ENCODE measurements at places on chromosomes 4 and X. TPM values are rescaled to one million over a fixed set of nuclear protein-coding genes. Genes with fewer than 3 reads are reported as not detected.
A peak's percentile ranks its signal among the peaks of the same experiment; 100 is the strongest.

Gene BST1
- total RNA-seq: 14.2 TPM

DNA sequence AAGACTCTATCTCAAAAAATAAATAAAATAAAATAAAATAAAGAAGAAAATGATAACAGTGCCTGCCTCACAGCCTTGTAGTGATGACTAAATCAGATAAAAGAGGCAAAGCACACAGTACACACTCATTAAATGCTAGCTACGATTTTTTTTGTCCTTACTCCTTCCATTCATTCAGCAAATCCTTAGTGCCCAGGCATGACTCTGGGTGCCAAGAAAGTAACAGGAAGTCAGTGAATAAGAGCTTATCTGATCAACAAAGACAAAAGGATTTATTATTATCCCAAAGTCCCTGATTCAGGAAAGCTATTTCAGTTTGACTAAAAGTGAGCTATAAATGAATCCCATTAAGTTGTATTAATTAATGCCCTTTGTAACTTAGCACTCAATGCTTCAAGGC is 92.7 kb downstream of the SH3KBP1 start:
- no peak for DNase-seq

Gene TLL1
- total RNA-seq: not detected

Gene SLC25A14
- total RNA-seq: 14.9 TPM

GRCh38 chrX:107571296-107571998 is 56.9 kb upstream of the PRPS1 start:
- DNase-seq: peak; percentile 81

- no peak for DNase-seq
Observed at GRCh38 chr4:83974111-83974780, 438.3 kb downstream of the GPAT3 start.

- DNase-seq: no peak
Observed at GRCh38 chrX:46258356-46258755, 286.9 kb downstream of the ZNF674 start.

- peak; percentile 53 for DNase-seq
Observed at GRCh38 chr4:107913283-107913899, 18.0 kb upstream of the CYP2U1 start.

GRCh38 chr4:126513596-126513995 is 1119.2 kb upstream of the INTU start:
- no peak for DNase-seq

- peak; percentile 55 for DNase-seq
Observed at GRCh38 chrX:9942086-9942485, 25.1 kb upstream of the CLDN34 start.

DNA sequence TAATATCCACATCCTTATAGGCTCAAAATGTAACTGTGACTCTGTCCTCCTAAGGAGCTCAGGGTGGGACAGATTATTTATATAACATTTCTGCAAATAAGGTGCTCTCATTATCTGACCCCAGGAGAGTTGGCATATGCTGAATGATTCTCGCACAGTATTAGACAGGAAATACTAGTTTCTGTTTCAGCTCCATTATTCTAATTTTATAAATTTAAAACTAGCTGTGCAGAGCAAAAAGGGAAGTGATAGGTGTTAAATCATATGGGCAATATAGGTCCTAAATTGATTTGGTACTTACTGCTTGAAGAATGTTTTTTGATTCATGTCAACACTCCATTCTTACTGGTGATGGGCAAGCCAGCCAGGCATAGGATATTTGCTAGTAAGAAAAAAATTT is 141.5 kb downstream of the GLRA2 start:
- no peak for DNase-seq

Gene CASP3
- 46.5 TPM for total RNA-seq

DNA sequence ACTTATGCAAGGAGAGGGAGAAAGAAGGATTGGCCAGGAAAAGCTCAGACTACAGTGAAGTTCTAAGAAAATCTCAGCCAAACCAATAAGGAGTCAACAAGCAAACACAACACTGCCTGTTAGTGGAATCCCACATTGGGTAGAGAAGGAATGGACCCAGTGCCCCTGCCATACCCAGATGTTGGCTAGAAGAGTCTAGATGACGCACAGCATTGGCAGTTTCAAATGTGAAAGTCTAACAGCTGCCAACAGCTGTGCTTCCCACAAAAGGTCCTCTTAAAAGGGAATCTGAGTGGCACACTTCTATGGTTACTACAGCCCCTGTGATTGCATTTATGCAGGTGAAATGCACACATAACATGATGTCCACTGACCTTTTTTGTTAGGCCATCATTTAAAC is 37.2 kb upstream of the CPEB2 start:
- no peak for DNase-seq

Gene COL4A6
- under 0.01 TPM for total RNA-seq

GRCh38 chr4:165839615-165840333 is 33.3 kb upstream of the TLL1 start:
- no peak for DNase-seq

Gene SFRP2
- total RNA-seq: not detected

- no peak for DNase-seq
Observed at GRCh38 chr4:38273407-38273806, 313.2 kb downstream of the PTTG2 start.

Gene HNRNPH2
- total RNA-seq: 71.8 TPM

Gene TEX13D
- total RNA-seq: not detected

GRCh38 chr4:122117743-122118142 is 34.4 kb upstream of the BLTP1 start:
- DNase-seq: no peak

- DNase-seq: no peak
Observed at GRCh38 chrX:131066237-131066636, 8.1 kb downstream of the ARHGAP36 start.

DNA sequence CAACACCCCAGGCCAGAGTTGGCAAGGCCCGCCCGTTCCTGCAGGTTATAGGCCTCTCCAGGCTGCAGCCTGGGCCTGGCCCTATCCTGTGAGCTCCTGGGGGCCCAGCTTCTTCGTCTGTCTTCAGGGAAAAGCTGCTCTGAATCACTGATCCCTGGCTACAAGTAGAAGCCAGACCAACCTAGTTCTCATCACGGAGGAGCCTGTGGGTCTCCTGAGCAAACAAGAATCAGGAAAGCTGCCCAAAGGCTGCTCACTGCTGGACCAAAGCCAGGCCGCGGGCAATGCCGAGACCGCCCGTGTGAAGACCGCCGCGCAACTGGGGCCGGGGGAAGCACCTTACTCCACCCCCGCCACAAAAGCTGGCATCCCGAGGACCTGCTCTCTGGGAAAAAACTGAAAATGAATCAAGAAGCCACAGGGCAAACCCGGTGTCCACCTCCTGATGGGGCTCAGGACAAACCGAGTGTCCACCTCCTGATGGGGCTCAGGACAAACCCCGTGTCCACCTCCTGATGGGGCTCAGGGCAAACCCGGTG is 12.8 kb downstream of the CTBP1 start:
- no peak for DNase-seq

DNA sequence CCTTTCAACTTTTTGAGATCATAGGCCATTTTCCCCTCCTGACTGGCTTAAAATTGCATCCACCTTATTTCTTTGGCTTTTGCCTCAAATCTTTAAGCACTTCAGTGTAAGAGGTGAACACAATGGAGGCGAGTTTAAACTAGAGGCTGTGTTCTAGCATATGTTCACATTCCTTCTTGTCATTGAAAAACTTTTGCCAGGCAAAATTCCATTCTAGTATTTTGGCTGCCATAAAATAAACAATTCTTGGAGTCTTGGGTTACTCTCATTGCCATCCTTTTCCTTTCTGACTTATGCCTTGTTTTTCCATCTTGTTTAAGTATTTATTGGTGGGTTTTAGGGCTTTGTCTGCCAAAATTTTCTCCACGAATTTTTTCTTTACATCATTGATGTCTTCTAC is 137.3 kb upstream of the ANXA10 start:
- no peak for DNase-seq

DNA sequence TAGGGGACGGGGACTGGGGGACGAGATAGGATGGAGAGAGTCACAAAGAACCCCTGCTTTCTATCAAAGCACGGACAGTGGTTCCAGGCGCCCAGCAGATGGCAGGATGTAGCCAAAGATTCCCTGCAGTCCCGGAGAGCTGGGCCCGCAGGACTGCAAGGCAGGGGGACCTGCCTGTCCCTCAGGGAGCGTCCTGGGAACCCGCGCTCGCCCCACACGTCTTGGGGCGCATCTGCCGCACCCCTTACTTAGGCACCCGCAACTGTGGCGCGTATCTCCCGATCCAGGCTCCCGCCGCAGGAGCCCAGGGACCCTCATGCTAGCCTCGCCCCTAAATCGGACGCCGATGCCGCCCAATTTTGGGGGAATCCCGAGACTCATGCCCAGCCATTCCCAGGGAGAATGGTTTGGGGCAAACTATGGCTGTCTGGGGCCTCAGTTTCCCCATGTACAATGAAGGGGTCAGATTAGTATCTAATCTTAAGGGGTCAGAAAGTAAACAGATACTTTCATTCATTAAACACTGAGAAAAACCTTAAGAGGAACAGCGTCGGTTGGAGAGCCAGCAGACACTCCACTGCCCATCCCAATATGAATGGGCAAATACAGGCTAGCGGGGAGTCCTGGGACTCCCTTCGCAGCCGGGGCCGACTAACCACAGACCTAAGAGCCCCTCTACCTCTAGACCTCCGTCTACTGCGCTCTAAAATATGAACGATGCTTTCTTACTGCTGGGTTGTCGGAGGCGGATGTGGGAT is 581 bp upstream of the STK32B start:
- DNase-seq: peak; percentile 62

DNA sequence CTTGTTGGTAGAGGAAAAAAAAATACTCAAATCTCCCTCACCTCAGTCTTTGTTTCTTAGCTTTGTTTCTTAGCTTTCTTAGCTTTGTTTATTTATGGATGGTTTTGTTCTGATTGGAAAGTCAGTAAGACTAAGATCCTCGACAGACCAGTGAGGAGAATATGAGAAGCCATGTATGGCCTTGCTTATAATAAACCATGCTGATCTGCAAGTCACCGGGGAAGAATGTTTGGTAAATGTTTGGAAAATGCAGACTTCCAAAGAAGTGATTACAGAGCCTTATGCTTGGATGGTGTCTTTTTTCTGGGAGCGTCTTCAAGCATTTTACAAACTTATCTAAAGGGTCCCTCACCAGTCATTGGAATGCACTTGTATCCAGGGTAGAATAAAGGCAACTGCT is 90.1 kb upstream of the NOCT start:
- peak; percentile 26 for DNase-seq

- DNase-seq: no peak
Observed at GRCh38 chr4:29043411-29043810, 1676.8 kb upstream of the PCDH7 start.

DNA sequence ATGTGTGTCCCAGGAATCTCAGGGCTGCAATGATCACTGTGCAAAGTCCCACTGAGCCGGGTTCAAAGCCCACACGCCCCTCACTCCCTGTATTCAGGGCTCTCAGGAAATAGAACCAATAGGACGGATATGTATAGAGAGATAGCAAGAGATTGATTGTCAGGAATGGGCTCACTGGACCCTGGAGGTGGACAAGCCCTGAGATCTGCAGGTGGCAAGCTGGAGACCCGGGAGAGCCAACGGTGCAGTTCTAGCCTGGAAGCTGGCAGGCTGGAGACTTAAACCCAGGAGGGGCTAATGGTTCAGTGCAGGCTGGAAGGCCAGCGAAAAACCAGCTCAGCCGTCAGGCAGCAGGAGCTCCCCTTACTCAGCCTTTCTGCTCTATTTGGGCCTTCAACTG is 52.8 kb upstream of the ADRA2C start:
- no peak for DNase-seq

GRCh38 chr4:177161781-177162180 is 147.9 kb upstream of the NEIL3 start:
- no peak for DNase-seq

GRCh38 chr4:150744570-150744969 is 162.6 kb downstream of the MAB21L2 start:
- no peak for DNase-seq

GRCh38 chr4:128155231-128155855 is 94.2 kb downstream of the LARP1B start:
- DNase-seq: no peak

Gene TMSB15A
- 44.2 TPM for total RNA-seq

DNA sequence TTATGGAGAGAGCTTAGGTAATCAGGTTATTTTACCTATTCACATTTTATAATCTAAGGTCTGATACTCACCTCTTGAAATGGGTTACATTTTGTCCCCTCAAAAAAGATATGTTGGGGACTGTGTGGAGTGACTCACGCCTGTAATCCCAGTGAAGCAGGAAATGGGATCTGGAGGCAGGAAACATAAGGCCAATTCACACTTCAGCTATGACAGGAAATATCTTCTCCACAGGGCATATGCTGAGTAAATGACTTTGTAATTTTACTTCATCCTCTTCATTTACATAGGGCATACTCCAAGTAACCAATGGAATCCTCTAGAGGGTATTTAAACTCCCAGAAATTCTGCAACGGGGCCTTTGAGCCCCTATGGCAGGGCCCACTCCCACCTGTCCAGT is 54.8 kb upstream of the ZMAT1 start:
- no peak for DNase-seq

- DNase-seq: no peak
Observed at GRCh38 chrX:77617206-77617605, 168.8 kb downstream of the ATRX start.

- no peak for DNase-seq
Observed at GRCh38 chrX:38221391-38221929, 789 bp upstream of the SRPX start.

DNA sequence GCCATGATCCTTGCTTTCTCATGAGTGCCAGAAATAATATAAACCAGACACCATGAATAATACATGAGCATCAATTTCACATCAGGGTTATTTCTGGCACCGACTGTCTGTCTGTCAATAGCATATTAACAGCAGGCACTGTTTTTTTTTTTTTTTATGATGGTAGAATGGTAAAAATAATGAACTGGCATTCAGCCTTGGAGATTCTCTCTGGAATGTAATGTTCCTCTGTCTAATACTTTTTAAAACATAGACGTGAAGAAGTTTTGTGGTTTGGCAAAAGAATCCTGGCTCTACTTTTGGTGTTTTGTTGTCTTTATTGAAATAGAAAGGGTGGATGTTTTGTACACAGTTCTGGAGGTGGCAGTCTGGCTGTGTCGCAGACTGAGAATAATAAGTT is 874.6 kb upstream of the PRKX start:
- DNase-seq: no peak

Gene HMX1
- not detected for total RNA-seq

Gene SMPX
- total RNA-seq: not detected

Measured in SJSA1 (cell line).